Activated naive CD8-positive, alpha-beta T cell treated with anti-CD3 and anti-CD28 coated beads for 36 hours (primary cell): ENCODE measurements at places on chromosomes 2 and 18.

DNA sequence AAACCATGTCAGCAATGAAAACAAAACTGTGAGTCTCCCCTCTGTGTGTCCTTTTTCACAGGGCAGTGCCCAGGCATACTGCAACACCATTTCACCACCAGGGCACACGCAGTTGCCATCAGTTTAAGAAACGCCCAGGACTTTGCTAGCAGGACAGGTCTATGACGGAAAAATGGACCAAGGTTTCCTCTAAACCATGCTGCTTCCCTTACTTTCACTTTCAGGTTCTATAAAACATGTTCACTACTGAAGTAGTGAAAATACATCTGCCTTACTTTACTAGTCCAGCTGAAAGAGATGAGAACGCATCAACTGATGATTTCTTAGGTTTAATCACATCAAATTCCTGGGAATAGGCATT is 110.5 kb downstream of the TCF4 start:
- peak; percentile 24 for DNase-seq

DNA sequence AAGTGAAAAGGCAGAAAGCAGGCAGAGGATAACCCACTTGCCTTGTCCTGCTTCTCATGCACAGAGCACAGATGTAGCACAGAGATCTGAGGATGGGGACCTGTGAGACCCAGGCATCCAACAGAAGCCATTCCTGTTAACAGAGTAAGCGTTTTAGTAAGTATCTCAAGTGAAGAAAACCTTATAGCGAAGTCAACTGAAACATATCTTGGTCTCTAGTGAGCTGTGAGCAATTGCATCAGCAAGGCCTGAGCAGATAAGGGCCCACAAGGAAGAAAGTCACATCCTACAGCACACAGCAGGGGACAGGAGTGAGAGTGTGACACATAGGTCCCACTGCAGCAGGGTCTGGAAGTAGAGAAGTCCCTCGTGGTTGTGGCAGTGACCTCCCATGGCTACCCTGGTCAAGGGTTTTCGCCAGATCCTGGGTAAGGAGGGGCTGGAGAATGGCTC is 248.7 kb upstream of the TNP1 start:
- DNase-seq, result no peak

DNA sequence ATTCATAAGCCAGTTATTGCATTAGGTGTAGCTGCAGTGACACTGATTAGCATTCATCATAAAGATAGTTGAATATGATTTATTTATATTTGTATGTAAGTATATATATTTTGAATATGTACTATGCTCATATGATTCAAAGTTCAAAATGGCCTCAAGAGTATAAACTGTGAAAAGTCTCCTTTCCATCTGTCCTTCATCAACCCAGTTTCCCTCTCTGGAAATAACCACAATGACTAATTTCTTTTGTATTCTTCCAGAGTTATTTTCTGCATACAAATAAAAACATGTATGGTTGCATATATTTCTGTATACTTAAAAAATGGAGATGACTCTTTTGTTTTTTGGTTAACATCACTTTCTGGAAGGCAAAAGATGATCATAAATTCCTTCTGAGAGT is 95.2 kb downstream of the CAMKMT start:
- no peak for DNase-seq

DNA sequence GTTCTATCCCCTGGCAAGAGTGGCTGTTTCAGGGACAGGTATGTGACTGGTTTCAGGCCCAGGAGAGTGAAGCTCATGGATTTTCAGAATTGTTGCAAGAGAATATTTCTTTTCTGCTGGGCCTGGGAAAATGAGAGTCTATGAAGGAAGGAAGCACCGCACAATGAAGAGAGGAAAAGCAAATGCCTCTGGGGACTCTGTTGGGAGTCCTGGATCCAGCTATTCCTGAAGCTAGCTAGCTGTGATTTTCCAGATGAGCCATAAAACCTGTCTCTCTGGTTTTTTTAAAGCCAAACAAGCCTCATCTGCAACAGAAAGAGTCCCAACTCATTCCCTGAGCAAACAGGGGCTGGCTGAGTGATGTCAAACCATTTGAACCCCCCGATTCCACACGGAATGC is 53.7 kb downstream of the CRACDL start:
- no peak for DNase-seq

DNA sequence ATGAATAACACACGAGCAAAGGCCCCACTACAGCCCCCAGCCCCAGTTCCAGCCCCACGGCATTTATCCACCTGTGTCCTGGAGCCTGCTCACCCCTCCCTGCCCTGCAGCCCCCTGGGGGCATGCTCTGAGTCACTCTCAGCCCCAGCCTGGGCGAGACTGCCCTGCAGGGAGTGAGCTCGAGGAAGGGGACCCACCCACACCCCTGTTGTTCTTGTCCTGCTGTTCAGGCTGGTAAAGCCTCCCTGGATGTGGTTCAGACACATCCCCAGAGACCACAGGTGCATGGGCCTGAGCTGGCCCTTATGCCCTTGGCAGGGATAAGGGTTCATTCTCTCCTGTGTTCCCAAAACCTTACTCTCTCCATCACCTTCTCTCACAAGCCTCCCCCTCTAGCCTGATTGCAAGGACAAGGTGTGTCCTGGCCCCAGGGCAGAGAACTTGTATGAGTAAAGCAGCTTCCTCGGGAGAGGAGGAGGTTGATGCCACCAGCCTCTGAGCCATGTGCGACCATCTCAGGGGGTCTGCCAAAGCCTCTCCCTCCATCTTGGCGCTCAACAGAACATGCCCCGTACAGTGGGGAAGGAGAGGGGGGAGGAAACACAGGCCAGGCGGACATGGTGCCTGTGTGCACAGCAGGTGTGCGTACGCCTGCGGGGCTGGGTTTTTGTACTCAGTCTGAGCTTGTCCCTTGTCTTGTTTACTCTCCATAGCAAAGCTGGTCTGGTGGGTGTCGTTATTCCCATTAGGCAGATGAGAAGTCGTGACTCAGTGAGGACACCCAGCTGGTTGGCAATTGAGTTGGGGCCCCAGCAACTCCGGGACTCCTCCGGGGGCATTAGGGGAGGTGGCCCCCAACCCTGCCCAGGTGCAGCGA is 64.4 kb downstream of the CIB4 start:
- no peak for DNase-seq

- no peak for DNase-seq
These were observed 24.4 kb downstream of the RPL37A start for GRCh38 chr2:216522892-216523502.

- DNase-seq, result no peak
These were observed 8.4 kb downstream of the POLR1A start for GRCh38 chr2:86097114-86097896.

DNA sequence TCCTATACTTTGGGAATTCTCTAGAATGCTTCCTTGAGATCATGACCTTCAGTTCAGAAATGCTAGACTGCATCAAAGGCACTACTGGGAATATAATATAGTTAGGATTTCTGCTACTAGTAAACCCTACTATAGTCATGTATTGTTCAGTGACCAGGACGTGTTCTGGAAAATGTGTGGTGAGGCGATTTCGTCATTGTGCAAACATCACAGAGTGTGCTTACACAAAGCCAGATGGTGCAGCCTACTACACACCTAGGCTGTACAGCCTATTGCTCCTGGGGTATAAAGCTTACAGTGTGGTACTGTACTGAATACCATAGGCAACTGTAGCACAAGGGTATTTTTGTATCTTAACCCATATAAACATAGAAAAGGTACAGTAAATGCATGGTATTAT is 13.0 kb downstream of the CXCR4 start:
- no peak for DNase-seq
